Activated CD8-positive, alpha-beta memory T cell treated with anti-CD3 and anti-CD28 coated beads for 4 hours (primary cell): ENCODE measurements at places on chromosomes 3 and 15.

DNA sequence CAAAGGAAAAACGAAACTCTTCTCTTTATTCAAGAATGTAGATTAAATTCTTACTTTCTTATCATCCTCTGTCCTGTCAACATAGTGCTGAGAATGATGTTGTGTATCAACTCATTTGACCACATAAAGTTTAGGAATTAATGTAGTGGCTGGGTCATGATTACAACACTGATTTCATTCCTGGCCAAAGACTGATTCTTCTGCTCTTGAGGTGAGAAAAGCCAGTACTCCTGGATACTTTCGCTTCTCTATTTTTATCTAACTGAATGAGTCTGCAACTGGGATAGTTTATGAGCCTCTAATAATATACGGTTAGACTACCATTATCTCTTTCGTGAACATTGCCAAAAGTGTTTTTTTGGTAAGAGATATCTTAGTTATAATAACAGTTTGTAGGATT is 173.0 kb downstream of the LPP start:
- no peak for DNase-seq

DNA sequence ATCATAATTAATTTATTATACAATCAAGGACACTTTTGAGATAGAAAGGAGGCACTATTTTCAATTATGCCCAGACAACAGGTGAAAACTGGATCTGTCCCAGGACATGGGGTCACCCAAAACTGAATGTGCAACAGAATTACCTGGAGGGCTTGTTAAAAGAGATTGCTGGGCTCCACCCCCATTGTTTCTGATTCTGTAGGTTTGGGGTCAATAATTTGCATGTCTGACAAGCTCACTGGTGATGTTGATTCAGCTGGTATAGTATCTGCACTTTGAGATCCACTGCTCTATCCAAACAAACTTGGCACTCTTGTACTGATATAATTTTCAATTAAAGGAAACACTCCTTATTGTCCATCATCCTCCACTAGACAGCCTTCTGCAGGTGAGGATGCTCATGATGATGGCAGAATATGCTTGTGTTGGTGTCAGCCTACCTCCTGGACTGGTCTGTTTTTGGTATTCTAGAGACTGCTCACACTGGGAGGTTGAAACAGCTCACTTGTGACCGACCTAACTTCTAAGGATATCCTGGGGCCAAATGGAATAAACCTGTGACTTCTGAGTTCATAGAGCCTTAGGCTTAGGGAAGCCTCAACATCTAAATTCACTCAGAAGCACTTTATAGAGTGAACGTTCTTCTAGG is 2.2 kb downstream of the P2RY14 start:
- DNase-seq, result no peak

DNA sequence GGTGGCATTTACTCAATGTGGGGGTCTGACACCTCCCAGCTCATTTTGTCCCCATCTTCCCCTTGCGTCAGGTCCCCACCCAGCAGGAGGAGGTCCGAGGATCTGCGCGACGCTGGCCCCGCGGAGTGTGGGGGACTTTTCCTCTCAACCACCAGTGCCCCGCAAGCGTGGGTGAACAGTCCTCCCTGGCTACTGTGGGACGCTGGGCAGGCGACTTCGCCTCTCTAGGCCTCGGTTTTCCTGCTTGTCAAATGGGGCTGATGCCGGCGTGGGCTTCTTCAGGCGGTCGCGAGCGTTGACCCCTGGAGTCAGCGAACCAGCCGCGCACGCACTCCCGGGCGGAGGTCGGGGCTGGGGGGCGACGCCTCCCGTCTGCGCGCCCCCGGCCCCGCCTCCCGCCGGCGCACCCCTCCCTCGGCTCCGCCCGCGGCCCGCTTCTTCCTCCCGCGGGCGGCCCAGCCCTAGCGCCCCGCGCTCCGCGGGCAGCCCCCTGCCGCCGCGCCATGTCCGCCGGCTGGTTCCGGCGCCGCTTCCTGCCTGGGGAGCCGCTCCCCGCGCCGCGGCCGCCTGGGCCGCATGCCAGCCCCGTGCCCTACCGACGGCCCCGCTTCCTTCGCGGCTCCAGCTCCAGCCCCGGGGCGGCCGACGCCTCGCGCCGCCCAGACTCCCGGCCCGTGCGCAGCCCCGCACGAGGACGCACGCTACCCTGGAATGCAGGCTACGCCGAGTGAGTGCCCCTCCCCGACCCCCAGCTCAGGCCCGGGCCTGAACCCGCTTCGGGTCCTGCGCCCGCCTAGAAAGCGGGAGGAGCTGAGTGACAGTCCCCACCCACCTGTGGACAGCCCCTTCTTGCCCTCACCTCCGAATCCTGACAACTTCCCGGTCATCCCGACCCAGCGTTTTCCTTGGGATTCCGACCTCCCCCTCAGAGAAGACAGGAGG is at the start of gene PPM1M:
PPM1M (plus strand) TSS at position 438 of the 942 bp plus-strand sequence; CDS start at position 504, 66 bp downstream.
- no peak for DNase-seq

- no peak for DNase-seq
Measured at GRCh38 chr3:148089171-148089570, 608.5 kb upstream of the AGTR1 start.

DNA sequence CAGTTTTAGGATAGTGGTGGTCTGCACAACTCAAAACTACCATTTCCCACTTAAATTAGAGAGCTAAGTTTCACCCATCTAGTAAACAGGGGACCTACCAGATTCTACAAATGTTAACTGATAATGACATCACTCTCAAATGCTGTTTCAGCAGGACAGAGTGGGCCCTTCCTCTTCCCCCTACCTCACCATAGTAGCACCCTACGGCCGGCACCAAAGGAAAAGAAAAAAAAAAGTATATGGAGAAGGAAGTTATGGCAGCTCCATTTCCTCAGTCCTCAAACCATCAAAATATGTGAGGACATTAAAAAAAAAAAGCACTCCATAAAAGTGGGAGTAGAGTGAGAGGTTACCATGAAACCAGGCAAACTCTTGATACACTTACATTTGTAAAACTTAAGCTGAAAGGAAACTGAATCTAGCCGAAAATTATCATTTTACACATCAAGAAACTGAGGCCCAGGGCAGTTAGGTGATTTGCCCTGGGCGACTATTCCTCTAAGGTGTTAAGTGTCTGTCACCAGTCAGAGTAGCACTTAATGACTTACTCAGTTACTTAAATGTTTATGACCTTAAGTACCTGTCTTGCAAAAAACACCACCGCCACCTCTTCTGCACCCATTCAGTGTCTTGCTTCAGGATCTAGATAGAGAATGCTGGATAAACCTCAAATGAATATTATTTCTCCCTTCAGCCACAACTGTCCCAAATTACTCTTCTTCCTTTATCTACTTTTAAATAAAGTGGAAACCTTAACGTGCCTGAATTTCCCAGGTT is 2.7 kb downstream of the MSL2 start:
- no peak for DNase-seq

- no peak for DNase-seq
Measured at GRCh38 chr3:193641440-193641775, 48.4 kb downstream of the OPA1 start.

DNA sequence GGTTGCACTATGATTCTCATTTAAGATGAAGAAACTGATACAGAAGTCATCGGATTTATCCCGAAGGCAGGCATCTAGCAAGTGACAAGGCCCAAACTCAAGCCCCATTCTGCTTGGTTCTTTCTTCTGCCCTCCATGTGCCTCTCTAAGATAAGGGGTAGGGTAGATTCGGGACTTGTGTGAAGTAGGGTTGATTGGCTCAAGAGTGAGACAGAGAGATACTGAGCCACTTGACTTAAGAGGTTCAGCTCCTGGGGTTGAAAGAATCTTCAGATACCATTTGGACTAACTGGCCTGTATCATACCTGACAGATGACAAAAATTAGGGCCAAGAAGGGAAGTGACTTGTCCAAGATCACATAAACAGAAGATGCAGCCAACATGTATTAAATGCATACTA is 891 bp downstream of the RFT1 start:
- no peak for DNase-seq

DNA sequence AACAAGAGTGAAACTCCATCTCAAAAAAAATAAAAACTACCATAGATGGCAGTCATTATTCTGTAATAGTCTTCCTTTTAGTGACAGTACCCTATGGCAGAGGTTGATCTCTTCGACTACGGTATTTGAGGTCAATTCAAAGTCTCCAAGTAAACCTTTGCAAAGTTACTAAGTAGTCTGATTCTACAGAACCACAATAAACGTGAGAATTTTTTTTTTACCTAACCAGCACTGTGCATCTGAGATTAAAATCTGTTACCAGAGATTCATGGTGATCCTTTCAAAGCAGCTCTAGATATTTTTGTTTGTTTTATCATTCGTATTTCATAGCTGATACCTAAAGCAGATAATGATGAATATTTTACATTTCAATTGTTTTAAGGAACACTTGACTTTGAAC is 86.6 kb upstream of the CHD2 start:
- no peak for DNase-seq

- DNase-seq, result no peak
Measured at GRCh38 chr3:45120359-45121158, 25.6 kb downstream of the CDCP1 start.

- no peak for DNase-seq
Measured at GRCh38 chr3:21464746-21465145, 286.3 kb downstream of the ZNF385D start.

DNA sequence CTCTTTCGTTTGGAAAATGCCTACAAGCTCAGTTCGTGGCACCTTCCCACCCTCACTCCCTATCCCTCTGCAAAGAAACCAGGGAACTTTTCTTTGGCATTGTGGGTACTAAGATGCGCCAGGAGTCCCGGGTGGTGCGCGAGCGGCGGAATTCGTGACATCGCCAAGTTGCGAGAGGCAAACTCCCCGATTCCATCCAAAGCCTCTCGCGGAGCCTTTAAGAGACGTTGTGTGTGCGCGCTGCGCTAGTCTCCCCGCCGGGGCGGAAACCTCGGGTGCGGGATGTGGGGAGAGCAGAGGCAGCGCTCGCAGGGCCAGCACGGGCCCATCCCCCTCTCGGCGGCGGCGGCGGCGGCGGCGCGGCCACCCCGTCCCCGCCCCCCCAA is 443 bp upstream of the NR2F2 start:
- no peak for DNase-seq

GRCh38 chr3:49410846-49411534 is 786 bp downstream of the RHOA start:
- DNase-seq, result no peak

DNA sequence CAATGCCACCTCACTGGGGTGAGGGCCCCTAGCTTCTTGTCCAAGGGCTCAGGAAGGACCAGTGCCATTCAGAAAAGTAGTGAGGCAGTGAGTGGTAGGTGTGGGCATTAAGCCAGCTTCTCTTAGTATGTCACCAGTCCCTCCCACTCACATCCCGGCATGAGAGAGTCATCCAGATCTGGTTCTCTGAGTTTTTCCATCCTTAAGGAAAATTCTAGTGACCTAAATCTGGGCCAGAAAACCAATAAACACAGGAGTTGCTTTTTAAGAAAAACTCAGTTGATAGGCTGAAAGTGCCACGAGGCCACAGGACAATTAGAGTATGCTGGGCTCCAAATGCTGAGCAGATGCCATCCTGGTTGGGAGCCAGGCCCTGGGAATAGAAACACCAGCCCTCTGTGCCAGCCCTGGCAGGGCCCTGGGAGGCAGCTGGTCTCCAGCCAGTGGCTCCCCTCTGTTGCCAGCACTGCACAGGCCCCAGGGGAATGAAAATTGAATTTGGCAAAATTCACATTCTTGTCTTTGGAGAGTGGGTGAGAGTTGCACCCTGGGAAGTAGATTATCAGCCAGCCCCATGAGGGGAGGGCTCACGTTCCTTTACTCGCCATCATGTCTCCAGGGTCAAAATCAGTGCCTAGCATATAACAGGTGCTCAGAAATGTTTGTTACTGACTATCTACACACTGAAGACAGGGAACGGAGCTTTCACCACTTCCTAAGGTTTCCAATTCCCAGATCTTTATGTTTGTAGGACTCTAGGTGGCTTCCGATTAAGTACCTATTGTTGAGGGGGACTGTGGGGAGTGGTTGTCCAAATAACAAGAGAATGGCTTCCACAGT is 52.8 kb downstream of the FAM43A start:
- no peak for DNase-seq

DNA sequence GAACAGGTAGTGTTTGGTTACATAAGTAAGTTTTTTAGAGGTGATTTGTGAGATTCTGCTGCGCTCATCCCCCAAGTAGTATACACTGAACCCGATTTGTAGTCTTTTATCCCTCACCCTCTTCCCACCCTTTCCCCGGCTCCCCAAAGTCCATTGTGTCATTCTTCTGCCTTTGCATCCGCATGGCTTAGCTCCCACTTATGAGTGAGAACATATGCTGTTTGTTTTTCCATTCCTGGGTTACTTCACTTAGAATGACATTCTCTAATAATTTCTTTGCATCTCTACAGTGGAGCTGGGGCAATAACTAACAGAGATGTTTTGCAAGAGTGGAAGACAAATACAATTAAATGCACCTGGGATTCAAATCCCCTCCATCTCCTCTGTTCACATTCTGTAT is 93.2 kb downstream of the TP63 start:
- DNase-seq, result no peak
